ENCODE measurements at places on chromosomes 3 and 15.

DNA sequence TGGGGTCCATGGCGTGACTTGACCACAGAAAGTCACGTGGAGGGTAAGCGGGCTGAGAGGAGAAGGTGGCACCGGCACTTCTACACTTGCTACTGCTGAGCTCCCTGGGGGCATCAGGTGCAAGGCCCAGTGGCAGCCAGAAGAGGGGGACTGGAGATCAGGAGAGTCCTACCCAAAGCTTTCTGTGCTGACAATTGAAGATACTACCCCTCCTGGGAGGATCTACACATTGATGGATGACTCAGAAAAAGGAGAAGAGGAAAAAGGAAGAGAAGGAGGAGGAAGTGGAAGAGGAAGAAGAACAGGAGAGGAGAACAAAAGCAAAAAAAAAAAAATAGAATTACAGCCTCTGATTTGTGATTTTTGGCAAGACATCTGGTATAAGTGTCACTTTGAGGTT is 41.2 kb downstream of the MYO5C start:
- peak; percentile 4 for DNase-seq

GRCh38 chr3:196073255-196073753 is 8.6 kb downstream of the TFRC start:
- peak; percentile 70 for DNase-seq

GRCh38 chr15:61122647-61123375 is 106.3 kb downstream of the RORA start:
- DNase-seq, result no peak

DNA sequence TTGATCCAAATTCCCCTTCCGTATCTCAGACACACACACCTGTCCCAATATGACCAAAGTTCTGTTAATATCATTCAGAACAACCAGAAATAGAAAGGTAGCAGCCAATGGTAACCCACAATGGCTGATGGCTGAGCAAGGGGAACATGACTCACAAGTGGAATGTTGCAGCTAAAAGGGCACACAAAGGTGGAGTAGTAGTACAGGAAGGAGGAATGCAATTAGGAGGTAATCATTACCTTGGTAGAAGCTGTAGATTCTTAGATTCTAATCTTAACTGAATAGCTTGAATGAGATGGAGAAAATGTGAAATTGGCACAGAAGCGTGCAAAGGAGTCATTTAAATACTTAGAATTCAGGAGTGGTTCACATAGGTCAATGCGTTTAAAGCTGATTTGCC is 347.9 kb downstream of the NR2F2 start:
- no peak for DNase-seq

GRCh38 chr3:57393977-57394376 is 101.5 kb upstream of the ASB14 start:
- DNase-seq, result no peak

- DNase-seq, result no peak
These were observed 738.0 kb downstream of the SI start for GRCh38 chr3:164340273-164340672.

GRCh38 chr15:78130466-78131294 is 565 bp downstream of the CIB2 start:
- DNase-seq, result peak; percentile 77

DNA sequence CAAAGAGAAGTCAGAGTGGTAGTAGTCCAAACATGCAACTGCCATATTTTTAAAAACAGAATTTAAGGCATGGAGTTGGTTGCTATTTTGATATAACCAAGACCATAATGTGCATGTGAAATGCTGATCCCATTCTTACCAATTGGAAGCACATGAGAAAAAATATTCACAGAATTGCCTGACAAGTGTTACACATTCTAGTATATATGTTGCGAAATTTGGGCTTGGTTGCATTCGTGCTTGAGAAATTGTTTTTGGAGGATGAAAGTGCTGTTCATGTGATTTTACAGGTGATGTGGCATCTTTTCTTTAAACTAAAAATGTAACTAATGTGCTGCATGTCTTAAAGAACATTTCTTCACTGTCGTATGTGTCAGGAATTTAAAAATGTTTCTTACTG is 199.7 kb downstream of the CHL1 start:
- no peak for DNase-seq

DNA sequence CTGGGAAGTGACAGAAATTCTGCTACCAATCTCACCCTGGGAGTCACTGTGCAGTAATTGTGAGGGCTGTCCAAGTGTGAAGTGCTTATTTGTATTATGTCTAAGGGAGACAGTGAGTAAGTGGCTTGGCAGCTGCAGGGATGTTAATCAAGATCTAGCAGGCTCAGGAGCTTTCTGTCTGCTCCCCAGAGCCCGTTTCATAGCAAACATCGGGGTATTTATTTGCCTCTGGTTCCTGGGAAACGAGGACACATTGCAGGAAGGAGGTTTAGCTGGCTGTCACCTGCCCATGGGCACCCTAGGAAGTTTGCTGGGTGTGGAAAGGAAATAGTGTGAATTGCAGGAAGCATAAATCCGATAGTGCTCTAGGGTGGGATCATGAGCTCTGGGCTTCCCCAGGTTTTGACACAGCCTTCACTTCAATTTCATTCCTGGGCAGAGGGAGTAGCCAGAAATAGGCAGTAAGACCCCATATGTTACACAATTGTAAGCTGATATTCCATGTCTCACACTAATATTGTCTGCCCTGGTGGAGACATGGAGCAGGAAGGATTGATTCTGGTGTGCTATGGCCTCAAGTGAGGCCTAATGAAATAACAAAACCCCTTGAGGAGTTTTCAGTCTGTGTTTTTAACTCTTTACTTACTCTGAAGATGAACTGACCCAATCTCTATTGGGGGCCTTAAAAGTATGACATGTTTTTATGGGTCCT is 74.1 kb upstream of the MITF start:
- DNase-seq, result peak; percentile 85

GRCh38 chr3:177778633-177779032 is 581.4 kb upstream of the TBL1XR1 start:
- no peak for DNase-seq

GRCh38 chr3:134949150-134949549 is 154.1 kb downstream of the EPHB1 start:
- DNase-seq, result no peak

- no peak for DNase-seq
These were observed 23.8 kb upstream of the OXTR start for GRCh38 chr3:8793242-8793641.

GRCh38 chr3:152364237-152364636 is 95.5 kb downstream of the MBNL1 start:
- DNase-seq, result no peak

GRCh38 chr3:45730409-45731154 is 41.4 kb downstream of the SACM1L start:
- no peak for DNase-seq

GRCh38 chr3:31503456-31503855 is 29.3 kb upstream of the STT3B start:
- no peak for DNase-seq

DNA sequence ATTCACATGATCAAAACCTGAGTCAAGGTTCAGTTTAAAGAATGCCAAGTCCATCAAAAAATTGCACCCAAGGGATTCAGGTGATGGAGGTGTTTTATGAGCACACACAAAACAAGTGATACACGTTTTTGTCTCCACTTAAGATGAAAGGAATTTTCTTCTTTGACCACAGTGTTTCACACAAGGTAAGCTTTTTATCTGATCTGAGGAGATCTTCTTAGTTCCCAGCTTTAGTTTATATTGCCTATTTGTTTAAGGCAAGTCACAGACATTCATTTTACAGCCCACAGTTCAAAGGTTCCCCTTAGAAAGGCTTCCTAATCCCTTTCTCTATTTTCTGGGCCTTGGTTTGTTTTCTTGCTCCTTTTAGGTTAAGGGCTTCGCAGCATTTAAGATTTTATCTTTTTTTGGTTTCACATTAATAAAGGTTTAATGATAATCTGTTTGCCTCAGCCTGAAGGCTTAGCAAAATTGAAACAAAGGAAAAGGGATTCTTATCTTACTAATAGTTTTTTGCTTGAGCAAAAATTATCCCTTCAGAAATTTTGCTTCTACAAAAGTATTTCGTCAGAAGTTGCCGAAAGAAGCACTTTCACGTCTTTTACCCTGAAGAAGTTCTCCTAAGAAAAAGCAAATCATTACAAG is 420.5 kb upstream of the NAALADL2 start:
- no peak for DNase-seq

DNA sequence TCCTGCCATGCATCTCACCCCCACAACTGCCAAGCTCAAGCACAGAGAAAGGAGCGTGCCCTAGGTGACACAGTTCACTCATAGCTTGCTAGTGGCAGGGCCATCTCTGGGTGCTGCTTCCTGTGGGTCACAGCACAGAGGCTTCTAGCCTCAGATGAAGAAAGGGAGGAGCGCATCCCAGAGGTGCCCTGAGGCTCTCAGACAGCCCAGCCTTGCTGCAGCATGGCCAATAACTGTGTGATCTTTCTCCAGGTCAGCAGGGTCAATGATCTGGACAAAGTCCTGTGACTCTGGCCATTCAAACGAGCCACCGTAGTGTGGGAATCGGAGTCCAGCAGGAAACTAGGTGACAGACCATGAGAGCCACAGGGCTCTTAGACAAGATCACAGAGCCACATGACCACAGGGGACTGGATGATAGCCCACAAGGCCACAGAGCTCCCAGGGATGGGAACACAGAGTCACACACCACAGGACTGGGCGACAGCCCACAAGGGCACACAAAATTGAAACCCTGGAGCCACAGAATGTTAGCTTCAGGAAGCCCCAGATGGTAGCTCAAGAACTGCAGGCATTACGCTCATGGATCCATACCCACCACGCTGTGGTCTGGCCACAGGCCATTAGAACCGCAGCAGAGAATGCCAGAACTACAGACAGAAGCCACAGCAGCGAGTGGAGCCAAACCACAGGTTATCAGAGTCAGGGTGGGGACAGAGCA is 25.9 kb upstream of the GRIP2 start:
- no peak for DNase-seq

DNA sequence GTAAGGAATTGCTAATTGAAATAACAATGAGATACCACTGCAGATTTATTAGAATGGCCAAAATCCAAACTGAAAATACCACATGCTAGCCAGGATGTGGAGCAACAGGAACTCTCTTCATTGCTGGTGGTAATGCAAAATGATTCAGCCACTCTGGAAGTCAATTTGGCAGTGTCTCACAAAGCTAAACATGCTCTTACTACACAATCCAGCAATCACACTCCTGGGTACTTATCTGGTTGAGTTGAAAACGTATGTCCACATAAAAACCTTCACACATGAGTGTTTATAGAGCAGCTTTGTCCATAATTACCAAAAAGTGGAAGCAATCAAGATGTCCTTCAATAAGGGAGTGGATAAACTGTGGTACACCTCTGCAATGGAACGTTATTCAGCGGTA is 113.3 kb downstream of the SMAD6 start:
- no peak for DNase-seq

- no peak for DNase-seq
These were observed 8.8 kb downstream of the GPR87 start for GRCh38 chr3:151307583-151308488.

DNA sequence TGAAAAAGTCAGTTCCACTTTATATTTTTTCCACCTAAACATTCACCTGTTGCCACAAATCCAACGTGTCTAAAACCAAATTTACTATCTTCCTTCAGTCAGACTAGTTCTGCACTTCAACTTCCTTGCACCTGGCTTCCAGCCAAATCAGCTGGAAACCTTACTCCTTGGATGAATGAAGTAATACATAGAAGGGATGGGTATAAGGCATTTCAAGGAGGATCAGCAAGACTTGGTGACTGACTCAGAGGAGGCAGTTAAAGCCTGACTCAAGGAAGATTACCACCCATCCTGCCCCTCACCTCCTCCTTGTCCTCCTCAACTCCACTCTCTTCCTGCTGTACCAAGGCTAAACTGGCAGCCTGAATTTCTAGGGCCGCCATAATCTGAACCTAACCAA is 37.1 kb downstream of the QTRT2 start:
- DNase-seq, result peak; percentile 17

DNA sequence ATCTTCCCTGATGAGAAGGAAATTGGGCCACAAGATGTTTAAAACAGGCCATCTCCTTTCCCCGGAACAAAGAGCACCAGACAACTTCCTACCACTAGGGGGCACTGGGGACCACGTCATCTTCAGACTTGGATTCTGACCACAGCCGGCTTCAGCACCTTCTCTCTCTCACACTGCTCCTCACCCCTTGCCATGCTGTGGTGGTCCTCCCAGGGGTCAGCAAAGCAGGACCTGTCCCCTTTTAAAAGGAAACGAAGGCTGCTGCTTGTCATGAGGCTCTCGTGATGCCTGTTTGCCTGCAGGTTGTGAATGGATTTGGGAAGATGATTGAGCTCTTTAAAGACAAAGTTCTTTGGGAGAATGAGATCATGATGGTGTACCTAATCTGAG is 16.2 kb downstream of the RFT1 start:
- peak; percentile 65 for DNase-seq

DNA sequence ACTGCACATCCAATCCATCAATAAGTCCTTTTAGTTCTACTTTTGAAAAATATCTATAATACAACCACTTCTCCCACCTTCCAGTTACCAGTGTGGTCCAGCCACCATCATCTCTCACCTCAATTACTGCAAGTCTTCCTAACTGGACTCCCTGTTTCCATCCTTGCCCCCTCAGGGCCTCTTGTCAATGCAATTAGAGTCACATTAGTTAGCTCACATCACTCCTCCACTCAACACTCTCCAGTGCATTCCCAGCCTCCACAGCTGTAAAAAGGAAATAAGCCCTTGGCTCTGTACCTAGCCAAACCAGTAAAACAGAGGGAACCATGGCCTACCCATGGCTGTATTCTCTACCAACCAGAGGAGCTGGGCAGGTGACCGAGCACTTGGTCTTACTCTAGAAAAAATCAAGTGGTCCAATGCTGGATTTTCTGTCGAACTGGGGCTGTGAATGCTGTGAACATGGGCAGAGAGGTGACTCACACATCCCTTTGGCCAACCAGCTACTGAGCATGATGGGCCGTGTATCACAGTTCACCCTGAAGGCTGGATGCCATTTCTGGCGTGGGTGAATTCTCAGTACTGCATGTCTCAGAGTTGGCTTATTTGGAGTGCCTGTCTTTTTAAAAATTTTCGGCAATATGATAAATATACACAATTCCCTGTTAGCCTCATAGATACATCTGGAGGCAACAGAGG is 62.5 kb upstream of the C15orf61 start:
- DNase-seq, result no peak

GRCh38 chr15:42133886-42134502 is 22.4 kb downstream of the PLA2G4F start:
- DNase-seq, result peak; percentile 78

DNA sequence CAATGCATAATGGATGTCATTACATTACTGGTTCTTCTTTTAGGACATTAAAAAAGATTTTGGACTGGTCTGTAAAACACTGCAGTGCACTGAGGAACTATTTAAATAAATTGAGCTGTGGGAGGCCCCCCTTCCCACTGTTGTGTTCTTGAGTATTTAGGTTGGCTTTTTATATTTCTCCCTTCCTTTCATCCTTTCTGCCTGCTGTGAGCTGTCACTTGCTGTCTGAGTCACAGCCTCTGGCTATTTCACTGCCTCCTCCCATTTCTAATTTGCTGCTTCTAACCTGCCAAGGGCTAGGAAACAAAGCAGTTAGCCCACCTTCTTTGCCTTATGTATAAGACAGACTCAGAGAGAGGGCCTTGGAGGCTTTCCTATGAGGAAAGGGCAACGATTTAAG is 89.0 kb upstream of the FNDC3B start:
- DNase-seq, result peak; percentile 24

GRCh38 chr3:41080141-41080540 is 119.2 kb upstream of the CTNNB1 start:
- no peak for DNase-seq

- no peak for DNase-seq
These were observed 739.9 kb upstream of the NR2F2 start for GRCh38 chr15:95590533-95591044.

Data from DMS53 (cell line).